Dermis microvascular lymphatic vessel endothelial cell (primary cell): ENCODE measurements at places on chromosomes 13 and 19.

GRCh38 chr13:65650321-65650720, 1579.8 kb downstream of the PCDH9 start:
- no peak for DNase-seq

DNA sequence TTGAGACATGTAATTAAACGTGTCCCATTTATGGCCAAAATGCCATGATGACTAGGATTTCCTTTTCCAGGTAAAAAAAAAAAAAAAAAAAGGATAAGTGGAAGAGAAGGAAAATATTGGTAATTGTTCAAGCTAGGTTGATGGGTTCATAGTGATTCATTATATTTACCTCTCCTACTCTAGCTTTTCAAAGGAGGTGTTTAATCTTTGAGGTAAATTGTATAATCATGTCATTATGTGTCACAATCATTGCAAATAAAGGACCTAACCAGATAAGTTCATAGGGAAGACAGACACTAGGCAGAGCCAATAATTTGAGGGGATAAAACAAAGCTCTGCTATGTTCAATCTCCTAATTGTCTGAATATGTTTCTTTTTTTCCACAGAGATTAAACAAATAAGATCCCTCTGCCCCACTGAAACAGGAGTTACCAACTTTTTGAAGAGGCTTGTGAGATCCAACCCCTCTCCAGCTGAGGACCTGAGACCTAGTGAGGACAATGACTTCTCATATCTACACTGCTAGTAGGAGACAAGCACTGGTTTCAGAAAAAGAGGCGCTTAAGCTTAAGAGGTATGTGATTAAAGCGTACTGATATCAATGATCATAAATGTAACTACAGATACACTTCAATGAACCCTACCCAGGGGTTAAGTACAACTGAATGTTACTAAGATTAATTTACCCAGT, 61.4 kb downstream of the USP12 start:
- DNase-seq, result no peak

DNA sequence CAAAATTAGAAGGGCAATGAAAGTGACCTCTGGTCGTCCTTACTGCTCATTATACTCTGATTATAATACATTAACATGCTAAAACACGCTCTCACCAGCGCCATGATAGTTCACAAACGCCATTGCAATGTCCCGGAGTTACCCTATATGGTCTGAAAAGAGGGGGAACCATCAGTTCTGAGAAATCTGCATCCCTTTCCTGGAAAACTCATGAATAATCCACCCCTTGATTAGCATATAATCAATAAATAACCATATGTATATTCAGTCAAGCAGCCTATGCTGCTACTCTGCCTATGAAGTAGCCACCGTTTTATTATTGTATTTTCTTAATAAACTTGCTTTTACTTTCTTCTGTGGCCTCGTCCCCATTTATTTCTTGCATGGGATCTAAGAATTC, 24.6 kb upstream of the SLITRK6 start:
- no peak for DNase-seq

DNA sequence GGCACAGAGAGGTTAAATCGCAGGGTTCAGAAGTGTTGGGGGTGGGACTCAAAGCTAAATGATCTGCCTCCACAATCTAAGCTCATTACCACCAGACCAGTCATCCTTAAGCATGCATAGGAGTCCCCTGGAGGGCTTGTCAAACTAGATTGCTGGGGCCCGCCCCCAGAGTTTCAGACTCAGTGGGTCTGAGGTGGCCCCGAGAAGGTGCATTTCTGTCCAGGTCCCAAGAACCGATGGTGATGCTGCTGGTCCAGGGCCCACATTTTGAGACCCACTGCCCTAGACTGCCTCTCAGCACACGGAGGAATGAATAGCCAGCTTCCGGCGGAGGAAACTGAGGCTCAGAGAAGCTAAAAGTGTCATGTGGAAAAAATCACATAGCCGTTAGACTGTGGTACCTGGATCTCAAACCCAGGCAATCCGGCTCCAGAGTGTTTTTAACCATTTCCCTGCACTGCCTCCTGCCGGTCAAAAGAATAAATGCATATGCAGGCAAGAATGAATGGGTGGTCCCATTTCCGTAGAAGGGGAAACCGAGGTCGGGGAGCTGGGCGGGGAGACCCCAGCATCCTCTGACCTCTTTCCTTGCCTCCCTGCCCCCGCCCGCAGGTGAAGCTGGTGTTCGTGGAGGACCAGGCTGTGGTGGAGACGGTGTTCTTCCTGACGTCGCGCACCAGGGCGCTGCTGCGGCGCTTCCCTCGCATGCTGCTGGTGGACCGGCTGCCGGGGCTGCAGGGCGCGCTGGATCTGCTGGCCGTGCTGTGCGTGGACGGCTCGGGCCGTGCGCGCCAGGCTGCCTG, 23.8 kb downstream of the ZSWIM9 start:
- peak; percentile 32 for DNase-seq

DNA sequence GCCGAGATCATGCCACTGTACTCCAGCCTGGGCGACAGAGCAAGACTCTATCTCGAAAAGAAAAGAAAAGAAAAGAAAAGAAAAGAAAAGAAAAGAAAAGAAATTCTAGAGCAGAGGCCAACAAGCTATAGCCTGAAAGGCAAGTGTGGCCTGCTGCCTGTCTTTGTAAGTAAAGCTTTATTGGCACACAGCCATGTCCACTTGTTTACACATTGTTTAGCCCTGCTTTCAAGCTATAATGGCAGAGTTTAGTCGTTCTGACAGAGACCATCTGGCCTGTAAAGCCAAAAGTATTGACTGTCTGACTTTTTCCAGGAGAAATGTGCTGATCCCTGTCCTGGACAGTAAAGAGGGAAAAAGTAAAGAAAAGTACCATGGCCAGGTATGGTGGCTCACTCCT, 18.3 kb downstream of the NWD1 start:
- no peak for DNase-seq

- DNase-seq, result no peak
These were observed 23.2 kb downstream of the SH3GL1 start for GRCh38 chr19:4376991-4377781.

DNA sequence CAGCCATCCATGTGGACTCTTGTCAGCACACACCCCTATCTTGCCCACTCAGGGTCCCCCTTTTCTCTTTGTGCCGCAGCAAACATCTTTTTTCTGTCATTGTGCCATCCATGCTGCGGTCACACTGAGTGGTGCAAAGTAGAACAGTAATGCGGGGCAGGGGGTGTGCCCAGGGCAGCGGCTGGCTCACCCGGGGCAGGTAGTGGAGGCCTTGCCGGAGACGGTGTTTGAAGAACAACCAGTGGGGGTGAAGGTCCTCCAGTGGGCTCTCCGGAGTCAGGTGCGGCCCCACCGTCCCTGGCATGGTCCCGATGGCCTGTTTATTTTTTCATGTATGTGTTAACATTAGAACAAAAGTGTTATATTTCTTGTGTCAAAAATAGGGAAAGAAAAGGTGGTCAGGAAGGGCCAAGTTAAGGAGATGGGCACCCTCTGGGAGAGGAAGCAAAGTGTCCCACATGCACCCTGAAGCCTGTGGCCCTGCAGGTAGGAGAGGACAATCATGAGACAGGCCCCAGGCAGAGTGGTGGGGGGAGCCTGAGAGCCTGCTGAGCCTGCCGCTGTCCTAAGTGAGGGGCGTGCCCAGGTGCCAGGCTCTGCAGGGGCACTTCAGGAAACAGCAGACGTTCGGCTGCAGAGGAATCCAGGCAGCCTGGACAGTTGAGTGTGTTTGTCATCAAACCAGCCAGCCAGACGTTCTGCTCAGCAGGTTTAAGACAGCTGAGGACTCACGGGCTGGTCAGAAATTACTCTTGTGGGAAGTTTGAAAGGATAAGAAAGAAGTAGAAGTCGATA, 12.3 kb downstream of the TSSK6 start:
- no peak for DNase-seq
